ENCODE measurements at places on chromosomes 4 and X.

GRCh38 chr4:16627999-16628398 is 270.4 kb downstream of the LDB2 start:
- peak; percentile 97 for DNase-seq

- DNase-seq, result no peak
These were observed 82.0 kb downstream of the NAP1L3 start for GRCh38 chrX:93591398-93591797.

GRCh38 chrX:153469811-153470410 is 465 bp downstream of the HAUS7 start:
- peak; percentile 54 for DNase-seq

GRCh38 chrX:361231-362145 is 25.2 kb downstream of the PPP2R3B start:
- DNase-seq, result no peak

- DNase-seq, result no peak
These were observed 28.9 kb upstream of the HMX1 start for GRCh38 chr4:8900588-8900987.

- no peak for DNase-seq
These were observed 1925.5 kb downstream of the ARAP2 start for GRCh38 chr4:34318773-34319172.

GRCh38 chr4:85260064-85260463 is 214.9 kb upstream of the ARHGAP24 start:
- DNase-seq, result no peak

- no peak for DNase-seq
These were observed 4.6 kb downstream of the FAT4 start for GRCh38 chr4:125319311-125319710.

- peak; percentile 67 for DNase-seq
These were observed 1.1 kb downstream of the ZCCHC18 start for GRCh38 chrX:104113222-104113965.

- DNase-seq, result no peak
These were observed 553.5 kb downstream of the TRAM1L1 start for GRCh38 chr4:116531870-116532269.

DNA sequence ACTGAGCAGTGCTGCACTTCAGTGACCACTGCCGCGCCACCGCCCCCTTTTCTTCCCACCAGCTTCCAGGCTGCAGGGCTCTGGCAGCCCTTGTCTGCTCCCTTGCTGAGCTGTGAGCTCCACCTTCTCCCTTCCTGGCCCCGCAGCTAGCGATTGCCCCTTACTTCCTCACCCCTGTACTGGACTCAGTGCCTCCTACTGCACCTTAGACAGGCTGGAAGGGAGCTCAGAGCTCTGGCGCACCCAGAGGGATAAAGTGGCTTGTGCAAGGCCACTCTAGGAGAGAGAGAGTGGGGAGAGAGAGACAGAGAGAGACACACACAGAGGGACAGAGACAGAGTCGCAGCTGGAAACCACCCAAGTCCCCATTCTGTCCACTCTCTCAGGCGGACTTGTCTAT is 6.0 kb downstream of the RASL11B start:
- peak; percentile 32 for DNase-seq

GRCh38 chr4:38987491-38987890 is 44.7 kb downstream of the TMEM156 start:
- no peak for DNase-seq

- no peak for DNase-seq
These were observed 61.0 kb upstream of the EXOC1L start for GRCh38 chr4:55758570-55758969.

GRCh38 chr4:2073808-2074481 is 14.8 kb downstream of the NAT8L start:
- no peak for DNase-seq

- DNase-seq, result no peak
These were observed 101.5 kb downstream of the CCDC160 start for GRCh38 chrX:134338527-134338926.

- DNase-seq, result peak; percentile 51
These were observed 36.1 kb upstream of the DOCK11 start for GRCh38 chrX:118459494-118459893.

DNA sequence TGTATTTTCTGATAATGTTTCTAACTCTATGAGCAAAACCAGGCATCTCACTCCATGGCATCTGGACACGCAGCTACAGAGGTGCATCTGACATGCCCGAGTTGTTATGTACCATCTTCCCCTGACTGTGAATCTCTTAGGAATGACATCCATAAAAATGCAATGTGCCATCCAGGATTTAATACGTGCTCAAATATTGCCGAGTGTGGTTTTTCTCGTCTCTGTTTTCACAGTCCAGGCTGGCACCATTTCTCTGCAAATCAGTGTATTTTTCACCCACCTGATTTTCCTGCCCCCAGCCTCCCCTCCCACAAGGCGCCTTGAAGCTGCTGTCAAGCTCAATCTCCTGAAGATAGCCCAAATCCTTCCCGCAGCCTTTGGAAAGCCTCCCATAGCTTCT is 154.6 kb downstream of the DHRSX start:
- no peak for DNase-seq

GRCh38 chr4:6258741-6259140 is 10.9 kb upstream of the WFS1 start:
- no peak for DNase-seq

DNA sequence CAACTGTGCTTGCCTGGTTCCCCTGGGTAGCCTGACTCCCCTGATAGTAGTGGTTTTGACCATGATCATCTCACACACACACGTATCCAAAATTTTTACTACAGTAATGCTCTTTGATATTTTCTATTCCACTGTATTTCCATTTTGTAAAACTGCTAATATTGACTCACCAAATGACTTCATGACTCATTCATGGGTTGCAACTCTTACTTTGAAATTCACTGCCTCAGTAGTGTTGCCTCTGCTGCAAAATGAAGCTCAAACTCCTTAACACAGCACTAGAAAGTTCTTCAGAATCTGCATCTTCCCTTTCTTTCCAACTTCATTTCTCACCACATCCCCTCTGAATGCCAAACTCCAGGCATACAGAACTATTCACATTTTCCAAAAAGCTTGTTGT is 20.3 kb downstream of the QRFPR start:
- no peak for DNase-seq

DNA sequence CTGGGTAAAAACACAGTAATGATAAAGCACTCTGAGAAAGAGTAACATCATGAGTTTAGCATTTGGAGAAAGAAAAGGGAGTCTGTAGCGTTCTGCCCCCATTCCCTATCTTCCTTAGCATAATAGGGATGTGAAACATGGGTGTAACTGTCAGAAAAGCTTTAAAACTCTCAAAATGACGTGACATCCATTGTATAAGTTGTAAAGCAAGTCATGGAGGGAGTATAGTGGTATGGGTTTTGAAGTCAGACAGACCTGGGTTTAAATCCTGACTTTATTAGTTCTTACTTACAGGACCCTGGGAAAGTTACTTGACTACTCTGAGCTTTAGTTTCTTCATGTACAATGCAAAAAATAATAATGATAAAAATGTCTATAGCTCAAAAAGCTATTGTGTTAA is 17.1 kb downstream of the FBXO8 start:
- no peak for DNase-seq

- no peak for DNase-seq
These were observed 194.3 kb downstream of the KIT start for GRCh38 chr4:54852054-54852453.

GRCh38 chrX:56812515-56813105 is 83.6 kb downstream of the NBDY start:
- DNase-seq, result peak; percentile 31

- DNase-seq, result no peak
These were observed 221.4 kb downstream of the TACR3 start for GRCh38 chr4:103498161-103499070.

GRCh38 chr4:88985088-88985773 is 71.8 kb downstream of the FAM13A start:
- DNase-seq, result peak; percentile 81

Measured in EH (cell line).